Hematopoietic multipotent progenitor cell treated with erythropoietin and hydrocortisone succinate and interleukin-3 and kit ligand, for 8 days (in vitro differentiated cells): ENCODE measurements at places on chromosomes 2 and 18.
A peak's percentile ranks its signal among the peaks of the same experiment; 100 is the strongest.

- DNase-seq, result no peak
These were observed 23.4 kb downstream of the AKAIN1 start for GRCh38 chr18:5173646-5174045.

GRCh38 chr2:237435844-237436587 lies 22.1 kb upstream of the COL6A3 start:
- DNase-seq, result no peak

DNA sequence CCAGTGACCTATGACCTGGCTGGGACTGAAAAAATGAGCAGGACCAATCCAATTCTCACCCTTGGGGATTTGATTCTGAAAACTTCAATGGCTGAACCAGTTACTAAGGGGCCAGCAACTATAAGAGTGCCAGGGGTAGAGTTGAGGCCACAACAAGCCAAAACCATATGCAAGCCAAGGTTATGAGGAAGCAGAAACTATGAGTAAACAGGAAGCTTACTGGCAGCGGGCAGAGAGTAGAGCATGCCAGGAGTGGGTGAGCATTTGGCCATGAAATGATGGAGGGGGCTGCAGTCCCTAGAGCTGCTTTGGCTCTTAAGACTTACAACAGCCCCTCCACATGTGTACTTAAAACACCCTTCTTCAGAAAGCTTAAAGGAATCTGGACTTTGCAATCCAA lies 82.4 kb downstream of the RBMS1 start:
- DNase-seq, result no peak

GRCh38 chr2:59589881-59590280 lies 963.6 kb downstream of the BCL11A start:
- no peak for DNase-seq

DNA sequence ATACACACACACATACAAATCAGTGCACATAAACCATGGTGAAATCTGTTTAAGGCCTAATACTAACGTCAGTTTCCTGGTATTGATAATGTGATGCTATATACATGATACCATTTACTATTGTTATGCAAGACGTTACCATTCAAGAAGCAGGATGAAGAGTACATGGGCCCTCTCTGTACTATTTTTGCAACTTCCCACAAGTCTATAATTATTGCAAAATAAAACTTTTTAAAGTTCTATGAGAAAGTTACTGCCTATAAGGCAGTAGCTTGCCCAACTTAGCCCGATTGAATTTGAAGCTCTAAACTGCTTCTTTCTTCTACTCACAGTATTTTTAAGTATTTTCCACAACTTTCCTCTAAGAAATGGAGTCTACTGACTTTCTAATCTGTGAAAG lies 74.0 kb downstream of the BCL2 start:
- DNase-seq, result no peak

- no peak for DNase-seq
These were observed 3.5 kb downstream of the GULP1 start for GRCh38 chr2:188295067-188295685.

- no peak for DNase-seq
These were observed 158.9 kb downstream of the PRPF40A start for GRCh38 chr2:152558158-152558984.

GRCh38 chr18:65363011-65363410 lies 387.8 kb upstream of the CDH7 start:
- no peak for DNase-seq

GRCh38 chr2:146844226-146844990 lies 1000.4 kb upstream of the ACVR2A start:
- DNase-seq, result no peak

- no peak for DNase-seq
These were observed 74.7 kb downstream of the PSMG2 start for GRCh38 chr18:12777500-12777944.

DNA sequence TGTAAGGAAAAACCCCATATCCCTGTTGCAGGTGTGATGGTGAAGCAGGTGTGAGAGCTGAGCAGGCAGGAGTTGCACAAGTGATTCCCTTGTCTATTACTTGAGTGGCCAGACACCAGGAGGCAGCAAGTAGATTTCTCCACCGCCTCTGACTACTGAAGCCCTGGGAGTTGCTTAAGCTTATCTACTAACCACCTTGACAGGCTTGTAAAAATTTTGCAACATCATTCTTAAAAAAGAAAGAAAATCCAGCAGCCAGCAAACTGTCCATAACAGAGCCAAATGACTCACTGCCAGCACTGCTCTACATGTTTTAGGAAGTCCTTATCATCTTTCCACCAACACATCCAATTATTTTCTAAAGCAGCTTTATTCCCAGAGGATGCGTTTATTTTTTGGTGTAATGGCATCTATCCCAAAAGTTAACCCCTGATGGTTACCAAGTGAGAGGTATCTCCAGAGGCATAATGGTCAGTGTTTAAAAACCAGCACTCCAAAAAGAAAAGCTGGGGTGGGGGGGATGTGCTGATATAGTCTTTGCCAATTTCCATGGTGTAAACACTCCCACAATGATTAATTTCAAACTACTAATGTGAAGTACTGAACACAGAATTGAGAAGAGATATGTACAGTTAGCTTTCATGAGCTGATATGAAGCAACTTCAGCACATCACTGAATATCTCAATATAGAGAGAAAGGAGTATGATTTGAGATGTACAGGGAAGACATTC lies 16.3 kb upstream of the GPR39 start:
- DNase-seq, result peak; percentile 32

DNA sequence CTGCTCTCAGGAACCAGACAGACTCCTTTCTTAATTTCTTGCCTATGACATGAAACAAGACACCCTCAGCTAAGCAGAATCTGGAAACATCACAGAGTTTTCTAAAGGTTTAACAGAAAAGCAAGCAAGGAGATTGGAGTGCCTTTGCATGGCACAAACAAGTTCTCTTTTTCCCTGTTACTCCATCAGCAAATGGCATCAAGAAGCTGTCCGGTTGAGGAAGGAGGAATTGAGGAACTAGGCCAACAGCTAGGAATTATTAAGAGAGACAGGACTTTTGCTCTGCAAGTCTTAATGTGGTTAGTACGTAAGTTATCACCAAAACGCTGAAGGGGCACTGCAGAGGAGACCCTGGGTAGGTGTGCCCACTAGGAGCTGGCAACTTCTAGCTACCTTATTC lies 53.2 kb downstream of the NEB start:
- DNase-seq, result no peak

GRCh38 chr2:66433945-66434678 lies 813 bp upstream of the MEIS1 start:
- peak; percentile 42 for DNase-seq

GRCh38 chr2:75421986-75422385 lies 138.8 kb downstream of the EVA1A start:
- peak; percentile 73 for DNase-seq

DNA sequence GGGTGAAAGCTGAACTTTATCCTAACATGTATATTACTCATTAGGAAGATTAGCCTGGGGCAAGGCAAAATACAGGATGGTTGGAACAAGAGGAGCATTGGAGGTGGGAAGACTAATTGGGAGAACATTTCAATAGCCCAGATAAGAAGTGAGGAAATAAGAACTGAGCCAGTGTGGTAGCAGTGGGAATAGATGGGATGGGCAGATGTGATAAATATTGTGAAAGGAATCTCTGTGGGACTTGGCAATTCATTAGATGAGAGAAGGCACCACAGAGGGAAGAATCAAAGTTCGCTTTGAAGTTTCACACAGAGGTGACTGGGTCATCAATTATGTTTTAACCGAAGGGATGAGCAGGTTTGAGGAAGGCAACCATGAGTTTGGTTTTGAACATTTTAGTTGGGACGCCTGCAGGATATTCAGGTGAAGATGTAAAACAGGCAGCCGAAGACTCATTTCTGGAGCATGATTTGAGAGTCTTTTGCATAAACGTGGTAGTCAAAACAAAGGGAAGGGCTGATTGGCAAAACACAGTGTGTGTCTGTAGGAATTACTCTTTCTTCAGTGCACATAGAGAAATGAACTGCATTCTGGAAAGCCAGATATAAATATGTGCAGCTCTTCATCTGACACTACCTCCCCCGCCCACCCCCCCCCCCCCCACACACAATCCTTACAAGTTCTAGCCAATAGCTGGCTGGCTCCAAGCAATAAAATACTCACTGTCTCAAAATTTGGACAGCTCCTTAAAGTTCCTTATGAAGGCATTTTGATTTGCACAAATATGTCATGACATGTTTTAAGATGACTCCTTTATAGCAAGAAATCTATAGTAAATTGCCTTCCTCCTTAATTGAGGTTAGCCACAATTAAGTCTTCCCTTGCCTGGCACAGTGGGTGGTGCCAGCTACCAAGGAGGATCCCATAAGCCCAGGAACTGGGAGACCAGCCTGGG lies 1.9 kb upstream of the SLC1A4 start:
- peak; percentile 32 for DNase-seq

GRCh38 chr2:152529420-152530115 lies 187.7 kb downstream of the PRPF40A start:
- no peak for DNase-seq

DNA sequence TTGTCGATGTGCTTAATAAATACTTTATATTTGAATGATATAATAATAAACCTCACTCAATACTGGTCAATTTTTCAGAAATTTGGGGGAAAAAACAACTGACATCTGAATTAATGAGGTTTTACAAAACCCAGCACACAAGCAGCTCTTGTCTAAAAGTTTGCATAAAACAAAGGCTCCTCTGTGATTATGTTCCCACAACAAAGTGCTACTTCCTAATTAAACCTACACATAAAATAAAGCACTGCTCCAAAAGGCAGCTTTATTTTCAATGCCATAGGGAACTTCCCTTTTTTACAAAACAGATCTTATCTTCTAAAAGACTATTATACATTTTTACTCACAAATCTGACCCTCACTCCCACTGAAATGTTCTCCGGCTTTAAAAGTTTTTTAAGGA lies 47.1 kb downstream of the LAMA1 start:
- no peak for DNase-seq

GRCh38 chr2:177251165-177251542 lies 13.4 kb downstream of the NFE2L2 start:
- no peak for DNase-seq

DNA sequence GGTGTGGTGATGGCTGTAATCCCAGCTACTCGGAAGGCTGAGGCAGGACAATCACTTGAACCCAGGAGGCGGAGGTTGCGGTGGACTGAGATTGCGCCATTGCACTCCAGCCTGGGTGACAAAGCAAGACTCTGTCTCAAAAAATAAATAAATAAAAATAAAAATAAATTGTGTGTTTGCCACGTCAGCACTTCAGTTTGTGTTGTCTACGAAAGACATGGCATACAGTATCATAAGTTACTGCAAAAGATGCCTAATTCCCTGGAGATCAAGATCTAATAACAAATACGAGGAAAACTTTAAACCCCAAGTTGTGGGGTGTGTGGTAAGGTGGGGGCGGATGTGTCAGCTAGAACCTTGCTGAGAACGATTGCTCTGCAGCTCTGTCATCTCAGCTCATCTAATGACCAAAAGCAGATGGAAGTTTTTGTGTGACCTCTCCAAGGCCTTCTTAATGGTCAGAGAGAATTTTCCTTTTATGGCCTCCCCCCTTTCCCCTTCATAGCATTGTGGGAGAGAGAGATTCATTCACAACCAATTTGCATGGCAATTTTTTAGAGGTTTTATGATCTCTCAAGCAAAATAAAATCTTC lies 11.3 kb downstream of the NPAS2 start:
- DNase-seq, result no peak

DNA sequence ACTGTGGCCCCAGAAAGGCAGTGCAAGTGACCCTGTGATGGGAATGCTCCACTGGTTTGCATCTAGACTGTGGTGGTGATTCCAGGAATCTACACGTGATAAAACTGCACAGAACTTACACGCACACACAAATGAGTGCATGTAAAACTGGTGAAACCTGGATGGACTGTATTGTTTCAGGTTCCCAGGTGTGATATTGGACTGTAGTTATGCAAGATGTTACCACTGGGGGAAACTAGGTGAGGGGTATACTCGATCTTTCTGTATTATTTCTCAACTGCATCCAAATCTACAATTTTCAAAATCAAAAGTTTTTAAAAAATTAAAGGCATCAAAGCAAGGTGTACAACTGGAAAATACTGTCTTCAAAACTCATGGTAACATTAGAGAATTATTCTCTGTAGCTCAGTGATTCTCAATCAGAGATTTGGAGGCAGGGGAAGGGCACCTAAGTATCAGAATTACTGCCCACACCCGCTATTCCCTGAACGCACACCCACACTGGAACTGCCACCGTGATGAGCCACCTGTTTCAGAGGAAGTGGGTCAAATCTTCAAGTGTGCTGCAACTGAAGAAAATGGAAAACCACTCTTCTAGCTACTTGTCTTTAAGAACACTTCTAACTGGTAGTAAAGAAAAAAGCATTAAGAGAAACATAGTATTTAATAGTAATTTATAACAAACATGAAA lies 26.7 kb downstream of the PTPN2 start:
- no peak for DNase-seq

DNA sequence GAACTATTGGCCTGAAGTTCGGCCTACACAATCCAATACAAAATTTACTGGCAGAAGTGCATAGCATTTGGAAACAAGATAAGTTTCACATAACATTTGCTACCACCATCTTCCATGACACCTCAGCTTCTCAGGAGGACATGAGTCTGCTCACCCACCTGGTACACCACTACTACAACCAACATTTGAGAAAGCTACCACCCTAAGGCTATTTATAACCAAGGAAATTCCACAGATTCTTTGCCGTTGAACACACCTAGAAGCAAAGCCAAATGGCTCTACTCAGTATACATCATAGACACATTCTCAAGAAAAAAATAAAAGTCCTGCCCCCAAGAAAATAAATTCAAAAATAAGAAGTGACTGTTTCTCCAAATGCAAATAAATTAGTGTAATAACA lies 145.3 kb downstream of the SPAG16 start:
- no peak for DNase-seq

DNA sequence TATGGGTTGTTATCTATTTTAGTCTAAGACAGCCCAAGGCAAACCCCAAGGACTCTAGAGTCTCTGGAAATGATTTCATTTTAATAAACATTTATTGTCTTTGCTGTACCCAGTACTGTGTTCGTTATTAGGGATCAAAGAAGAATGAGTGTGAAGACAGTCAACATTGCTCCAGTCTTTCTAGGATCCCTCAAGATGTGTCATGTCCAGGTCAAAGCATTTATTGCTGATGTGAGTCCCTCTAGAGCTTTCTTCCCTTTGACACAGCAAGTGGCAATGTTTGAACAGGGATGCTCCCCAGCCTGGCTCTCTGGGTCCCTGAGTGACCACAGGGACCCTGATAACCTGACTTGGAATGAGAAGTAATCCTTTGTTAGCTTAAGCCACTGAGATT lies 123.1 kb upstream of the STK17B start:
- no peak for DNase-seq

- DNase-seq, result no peak
These were observed 2.9 kb downstream of the NEDD4L start for GRCh38 chr18:58046794-58047555.

- no peak for DNase-seq
These were observed 2.0 kb downstream of the WDR35 start for GRCh38 chr2:19987936-19988335.

DNA sequence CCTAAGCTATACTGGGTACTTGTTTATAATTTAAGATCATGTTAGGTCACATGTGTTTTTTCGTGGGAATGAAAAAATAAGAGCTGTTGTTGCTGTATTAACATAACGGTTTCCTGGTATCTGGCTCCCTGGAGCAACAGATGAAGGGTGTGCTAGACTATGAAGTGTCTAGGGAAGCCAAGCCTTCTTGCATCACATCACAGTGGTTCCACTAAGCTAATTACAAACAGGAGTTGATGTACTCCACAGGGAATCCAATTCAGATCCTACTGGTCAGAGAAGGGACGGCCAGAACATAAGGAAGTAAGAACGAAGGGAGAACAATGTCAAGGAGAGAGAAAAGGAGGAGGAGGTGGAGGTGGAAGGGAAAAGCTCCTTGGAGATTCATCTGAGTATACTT lies 193.0 kb upstream of the CYP26B1 start:
- DNase-seq, result no peak

- DNase-seq, result no peak
These were observed 68.8 kb downstream of the GLI2 start for GRCh38 chr2:120804459-120804858.
